A673 (cell line): ENCODE measurements at places on chromosomes 13 and 19. TPM values are rescaled to one million over a fixed set of nuclear protein-coding genes. Genes with fewer than 3 reads are reported as not detected.

The KASH5 gene
- total RNA-seq = 0.37 TPM in 1 of 2 replicates, not detected in the other

The CYP2A6 gene
- not detected in 2 replicates for total RNA-seq

The PDX1 gene
- not detected in 2 replicates for total RNA-seq

The GNA15 gene
- 0.26 TPM in 1 of 2 replicates, not detected in the other for total RNA-seq

The GJB2 gene
- total RNA-seq = not detected in 2 replicates

The STARD13 gene
- 45.7 and 48.7 TPM in 2 replicates for total RNA-seq

The ZNF491 gene
- total RNA-seq = 0.60 and 1.7 TPM in 2 replicates

The C1QTNF9 gene
- 0.34 TPM in 1 of 2 replicates, not detected in the other for total RNA-seq

- no peak for DNase-seq
Measured at GRCh38 chr19:35013820-35014754, 14.0 kb downstream of the GRAMD1A start.

GRCh38 chr13:112602189-112602588 is 14.2 kb upstream of the TUBGCP3 start:
- no peak for DNase-seq

DNA sequence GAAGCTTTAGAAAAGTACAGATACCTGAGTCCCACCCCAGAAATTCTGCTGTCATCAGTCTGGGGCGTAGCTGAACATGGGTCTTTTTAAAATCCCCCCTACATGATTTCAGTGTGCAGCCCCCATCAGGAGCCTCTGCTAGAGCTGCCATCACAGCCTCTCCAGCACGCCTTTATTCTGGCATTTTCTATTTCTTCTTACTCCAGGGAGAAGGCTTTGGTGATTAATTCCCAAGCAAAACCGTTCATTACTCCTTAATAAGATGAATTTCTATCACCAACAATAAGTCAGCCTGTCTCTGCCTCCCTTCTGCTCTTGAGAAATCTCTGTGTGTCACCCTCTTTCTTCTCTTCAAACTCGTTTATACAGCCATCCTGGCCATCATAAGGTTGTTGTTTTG is 160.3 kb downstream of the KATNAL1 start:
- no peak for DNase-seq

GRCh38 chr19:42268704-42269477 is at the start of gene CIC:
TSS of gene CIC (plus strand) at chr19:42269252. CDS start at chr19:42271784, 2,532 bp downstream.
- peak; percentile 100 for DNase-seq

- no peak for DNase-seq
Measured at GRCh38 chr19:28334419-28334818, 878.5 kb downstream of the UQCRFS1 start.

- peak; percentile 51 for DNase-seq
Measured at GRCh38 chr19:41698746-41699230, 9.6 kb upstream of the CEACAM5 start.

DNA sequence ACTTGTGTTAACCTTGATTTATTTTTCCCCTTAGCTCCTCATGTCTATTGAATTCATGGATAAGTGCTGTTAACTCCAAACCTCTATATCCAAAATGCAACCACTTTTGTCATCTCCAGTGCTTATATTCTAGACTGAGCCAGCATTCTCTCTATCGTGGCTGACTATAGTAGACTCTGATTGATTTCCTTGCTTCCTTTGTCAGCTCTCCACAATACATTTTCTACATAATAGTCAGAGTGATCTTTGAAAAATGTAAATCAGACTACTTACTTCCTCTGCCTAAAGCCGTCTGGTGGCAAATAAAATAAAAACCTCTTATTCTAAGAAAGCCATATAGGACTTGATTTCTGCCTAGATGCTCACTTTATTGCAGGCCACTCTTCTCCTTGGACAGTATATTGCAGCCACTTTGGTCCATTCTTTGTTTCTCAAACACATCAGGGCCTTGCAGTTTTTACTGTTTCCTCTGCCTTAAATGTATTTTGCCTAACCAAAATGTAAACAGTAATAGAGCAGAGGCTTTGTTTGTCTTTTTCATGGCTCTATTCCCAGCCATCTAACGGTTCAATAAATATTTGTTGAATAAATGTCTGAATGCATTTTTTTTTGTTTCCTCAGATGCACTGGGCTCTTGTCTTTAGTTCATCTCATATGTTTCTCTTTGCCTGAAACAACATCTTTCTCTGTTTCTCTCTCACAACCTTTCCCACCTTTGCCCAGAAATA is 243.6 kb upstream of the CSNK1A1L start:
- DNase-seq = no peak

GRCh38 chr19:45798995-45799517 is 6.4 kb upstream of the DMWD start:
- DNase-seq = peak; percentile 75

- DNase-seq = no peak
Measured at GRCh38 chr19:15199661-15200552, 888 bp downstream of the NOTCH3 start.

GRCh38 chr19:56839652-56840450 is 675 bp downstream of the PEG3 start:
- peak; percentile 97 for DNase-seq

DNA sequence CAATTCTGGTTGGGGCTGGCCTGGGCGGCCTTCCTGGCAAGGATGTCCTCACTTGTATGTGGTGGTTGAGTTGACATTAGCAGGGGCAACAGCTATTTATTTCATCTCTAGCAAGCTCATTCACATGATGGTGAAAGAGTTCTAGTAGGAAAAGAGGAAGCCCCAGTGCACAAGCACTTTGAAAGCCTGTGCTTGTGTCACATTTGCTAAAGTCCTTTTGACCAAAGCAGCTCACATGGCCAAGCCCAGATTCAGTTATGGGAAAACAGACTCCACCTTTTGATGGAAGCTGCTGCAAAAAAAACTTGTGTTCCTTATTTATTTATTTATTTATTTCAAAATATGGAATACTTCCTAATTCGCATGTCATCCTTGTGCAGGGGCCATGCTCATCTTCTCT is 17.2 kb downstream of the GTF2F2 start:
- no peak for DNase-seq

DNA sequence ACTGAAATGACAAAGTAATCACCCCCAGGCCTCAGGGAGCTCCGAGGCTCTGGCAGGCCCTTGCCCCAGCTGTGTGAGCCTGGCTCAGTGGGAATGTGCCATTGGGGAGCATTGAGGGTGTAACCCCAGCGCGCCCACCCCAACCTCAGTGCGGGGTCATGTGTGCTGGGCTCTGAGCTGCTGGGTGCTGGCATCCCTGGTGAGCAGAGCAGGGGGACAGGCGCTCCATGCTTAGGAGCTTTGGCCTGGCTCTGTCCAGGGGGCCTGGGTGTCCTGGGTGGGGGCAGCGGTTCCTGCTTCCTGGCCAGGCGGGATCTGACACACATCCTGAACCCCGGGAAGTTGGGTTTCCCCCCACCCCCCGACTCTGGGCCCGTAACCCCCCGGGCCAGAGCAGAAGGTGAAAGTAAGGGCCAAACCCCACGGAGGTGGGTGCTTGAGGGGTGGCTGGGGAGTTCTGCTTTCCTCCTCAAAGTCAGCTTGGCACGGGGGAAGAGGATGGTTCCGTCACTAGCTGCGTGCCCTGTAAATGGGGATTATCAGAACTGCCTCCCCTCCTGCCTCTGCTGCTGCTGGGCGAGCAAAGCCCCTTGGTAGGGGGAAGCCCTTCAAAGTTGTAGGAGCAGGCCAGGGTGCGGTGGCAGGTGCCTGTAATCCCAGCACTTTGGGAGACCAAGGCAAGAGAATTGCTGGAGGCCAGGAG is 1.7 kb downstream of the LRP3 start:
- no peak for DNase-seq

DNA sequence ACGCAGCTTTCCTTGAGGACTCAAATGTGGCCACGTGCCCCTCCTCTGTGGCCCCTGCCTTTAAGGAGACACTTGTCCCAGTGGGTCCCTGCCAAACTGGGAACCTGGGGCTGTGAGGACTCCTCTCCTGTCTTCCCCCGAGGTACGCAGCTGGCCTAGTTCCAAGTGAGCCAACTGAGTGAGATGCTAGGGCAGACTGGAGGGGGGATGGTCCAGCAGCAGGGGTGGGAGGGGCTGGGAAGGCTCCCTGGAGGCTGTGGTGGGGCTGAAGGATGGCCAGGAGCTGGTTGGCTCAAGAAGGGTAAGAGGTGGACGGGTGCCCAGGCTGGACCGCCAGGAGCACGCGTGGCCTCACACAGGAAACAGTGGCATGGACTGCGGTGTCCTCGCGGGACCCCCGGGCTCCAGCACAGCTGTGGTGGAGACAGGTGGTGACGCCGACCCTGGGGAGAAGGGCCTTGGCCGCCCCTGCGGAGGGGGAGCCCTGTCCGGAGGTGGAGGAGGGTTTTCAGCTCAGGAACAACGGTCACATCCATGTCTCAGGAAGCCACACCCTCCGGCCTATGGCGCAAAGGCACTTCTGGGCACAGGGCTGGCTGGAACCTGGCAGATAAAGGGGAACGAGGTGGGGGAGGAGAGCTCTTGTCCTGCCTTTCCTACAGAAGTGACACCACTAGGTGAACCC is 45.8 kb downstream of the MLLT1 start:
- no peak for DNase-seq

- no peak for DNase-seq
Measured at GRCh38 chr19:33175156-33175782, 18.9 kb upstream of the LRP3 start.

DNA sequence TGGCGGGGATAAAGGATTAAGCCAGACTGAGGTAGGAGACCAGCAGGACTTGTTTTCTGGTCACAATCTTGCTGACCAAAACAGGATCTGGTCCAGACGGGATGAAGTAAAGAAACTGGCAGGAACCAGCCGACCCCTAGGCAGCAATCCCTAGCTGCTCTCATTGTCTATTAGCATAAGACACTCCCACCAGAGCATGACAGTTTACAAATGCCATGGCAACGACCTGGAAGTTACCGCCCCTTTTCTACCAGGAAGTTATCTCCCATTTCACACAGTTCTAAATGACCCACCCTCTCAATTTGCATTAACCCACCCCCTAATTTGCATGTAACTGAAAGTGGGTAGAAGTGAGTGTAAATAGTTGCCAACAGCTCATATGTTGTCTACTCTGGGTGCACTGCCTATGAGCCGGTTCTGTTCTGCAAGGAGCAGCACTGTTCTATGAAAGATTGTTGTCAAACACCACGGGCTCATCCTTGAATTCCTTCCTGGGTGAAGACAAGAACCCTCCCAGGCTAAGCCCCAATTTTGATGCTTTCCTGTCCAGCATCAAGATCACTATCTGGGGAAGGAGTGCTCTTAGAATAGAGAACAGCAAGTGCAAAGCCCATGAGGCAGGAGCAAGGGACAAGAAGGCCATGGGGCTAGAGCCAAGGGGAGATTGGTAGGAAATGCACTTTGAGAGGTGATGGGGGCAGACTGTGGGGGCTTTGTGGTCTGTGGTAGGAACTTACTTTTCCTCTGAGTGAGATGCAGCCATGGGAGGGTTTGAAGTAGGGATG is 13.9 kb upstream of the FBXO27 start:
- peak; percentile 82 for DNase-seq

- no peak for DNase-seq
Measured at GRCh38 chr13:31355001-31355400, 155.2 kb downstream of the B3GLCT start.

DNA sequence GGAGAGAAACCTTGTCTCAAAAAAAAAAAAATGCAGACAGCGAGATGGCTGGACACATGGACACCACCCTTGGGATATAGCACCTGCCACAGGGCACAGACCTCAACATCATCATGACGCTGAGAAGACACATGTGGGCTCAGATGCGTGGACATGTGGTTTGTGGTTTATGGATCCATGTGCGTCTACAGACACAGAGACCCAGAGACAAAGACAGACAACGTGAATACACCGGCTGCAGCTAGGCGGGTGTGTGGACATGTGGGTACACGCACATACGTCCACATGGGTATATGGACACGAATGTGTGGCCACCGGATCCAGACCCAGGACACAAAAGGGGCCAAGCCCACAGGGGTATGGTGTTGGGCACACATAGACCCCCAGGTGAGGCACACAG is 1.3 kb downstream of the TNFSF14 start:
- no peak for DNase-seq

- no peak for DNase-seq
Measured at GRCh38 chr19:12948612-12949362, 3.1 kb downstream of the RAD23A start.

GRCh38 chr19:14061081-14061749 is 661 bp downstream of the PALM3 start:
- no peak for DNase-seq

DNA sequence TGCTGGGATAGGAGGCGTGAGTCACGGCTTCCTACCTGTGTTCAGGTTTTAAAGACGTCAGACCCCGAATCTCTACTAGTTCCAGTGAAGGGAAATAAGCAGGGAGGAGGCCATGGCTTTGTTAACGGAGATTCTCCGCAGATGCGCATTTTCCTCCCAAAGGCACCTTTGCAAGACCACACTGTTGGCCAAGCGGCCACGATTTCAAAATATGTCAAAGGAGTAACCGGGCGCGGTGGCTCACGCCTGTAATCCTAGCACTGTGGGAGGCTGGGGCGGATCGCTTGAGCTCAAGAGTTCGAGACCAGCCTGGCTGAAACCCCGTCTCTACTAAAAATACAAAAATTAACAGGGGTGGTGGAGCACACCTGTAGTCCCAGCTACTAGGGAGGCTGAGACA is 21.9 kb downstream of the ZNF763 start:
- no peak for DNase-seq

DNA sequence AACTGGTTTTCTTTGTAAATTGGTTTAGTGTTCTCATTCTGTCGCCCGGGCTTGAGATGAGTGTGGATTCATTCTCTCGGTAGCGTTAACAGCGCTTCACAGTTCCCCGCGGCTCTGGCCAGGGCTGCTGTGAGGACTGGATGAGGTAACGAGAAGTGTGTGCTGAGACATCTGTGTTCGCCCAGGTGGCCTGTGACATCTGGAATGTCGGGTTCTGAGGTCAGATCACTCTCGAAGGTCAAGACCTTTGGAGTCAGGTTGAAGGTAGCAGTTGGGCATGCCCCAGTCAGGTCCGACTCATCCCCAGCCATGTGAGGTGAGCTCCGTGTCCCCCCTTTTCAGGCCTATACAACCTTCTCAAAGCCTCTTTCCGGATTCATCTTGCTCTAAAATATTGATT is 13.4 kb upstream of the TUBGCP3 start:
- DNase-seq = no peak

DNA sequence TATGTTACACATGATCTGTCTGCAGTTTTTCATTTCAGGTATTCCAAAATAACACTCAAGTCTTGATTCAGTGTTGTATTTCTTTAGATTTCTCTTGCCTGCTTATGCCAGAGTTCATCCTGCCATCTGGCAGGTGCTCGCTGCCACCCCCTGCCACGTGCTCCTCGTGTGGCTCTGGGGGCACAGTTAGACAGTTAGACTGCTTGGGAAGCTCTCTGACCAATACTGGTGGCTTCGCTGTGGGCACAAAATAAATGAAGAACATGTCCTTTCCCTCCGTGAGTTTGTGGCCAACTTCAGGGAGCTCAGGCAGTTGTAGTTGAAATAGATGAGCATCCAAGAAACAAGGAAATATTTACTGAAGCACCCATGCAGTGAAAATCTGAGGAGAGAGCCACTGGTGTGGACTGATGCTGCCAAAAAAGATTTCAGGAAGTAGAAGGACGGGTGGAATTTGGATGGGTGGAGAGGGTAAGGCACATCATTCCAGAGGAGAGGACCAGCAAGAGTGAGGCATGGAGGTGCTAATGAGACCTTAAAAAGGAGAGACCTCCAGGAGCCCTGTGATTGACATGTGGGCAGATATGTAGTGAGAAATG is 37.5 kb upstream of the GPR183 start:
- DNase-seq = no peak
